ENCODE measurements at places on chromosomes 6 and 20. TPM values are rescaled to one million over a fixed set of nuclear protein-coding genes. Genes with fewer than 3 reads are reported as not detected.

- no peak for DNase-seq
These were observed 491.8 kb downstream of the CD109 start for GRCh38 chr6:74187811-74188210.

GRCh38 chr6:38871741-38872568 lies 156.8 kb downstream of the DNAH8 start:
- peak; percentile 58 for DNase-seq

RNF144B gene
- 1.2 TPM for total RNA-seq

ARFGEF3 gene
- 0.09 TPM for total RNA-seq

NEURL2 gene
- total RNA-seq = 6.8 TPM

All from fibroblast of the aortic adventitia (primary cell).